CD4-positive, alpha-beta memory T cell (primary cell): ENCODE measurements at places on chromosomes 5 and 9. TPM values are rescaled to one million over a fixed set of nuclear protein-coding genes. Genes with fewer than 3 reads are reported as not detected.

Gene GRM6
- not detected for total RNA-seq

GRCh38 chr5:82348784-82349425 lies 70.8 kb upstream of the RPS23 start:
- no peaks in the 10 kb centered on the region for H3K27me3 ChIP-seq
- H3K4me1 ChIP-seq = no peaks in the 10 kb centered on the region
- H3K4me3 ChIP-seq = no peak overlapping the region
- no peaks in the 10 kb centered on the region for H3K36me3 ChIP-seq
- DNase-seq = no peak

DNA sequence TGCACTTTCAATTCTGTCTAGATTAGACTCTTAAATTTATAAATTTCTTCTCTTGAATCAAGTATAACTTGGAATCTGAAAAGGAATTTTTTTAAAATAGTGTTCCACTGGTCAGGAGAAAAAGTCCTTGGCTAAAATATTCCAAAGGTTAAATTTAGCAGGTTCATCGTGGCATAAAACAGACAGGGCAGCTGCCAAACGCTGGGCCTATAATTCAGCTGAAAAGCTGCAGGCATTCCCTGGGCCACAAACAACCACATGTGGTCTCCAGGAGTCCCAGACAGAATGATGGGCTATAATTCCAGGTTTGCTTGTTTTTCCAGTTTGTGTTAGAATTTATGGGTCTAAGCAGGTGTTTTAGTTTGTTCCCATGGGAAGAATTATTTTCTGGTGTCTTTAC lies 71.1 kb upstream of the RETREG1 start:
- no peak overlapping the region for H3K27ac ChIP-seq
- no peaks in the 10 kb centered on the region for H3K36me3 ChIP-seq
- H3K4me1 ChIP-seq = no peaks in the 10 kb centered on the region
- no peak overlapping the region for H3K4me3 ChIP-seq
- DNase-seq = no peak

- H3K27ac ChIP-seq = no peak overlapping the region
- H3K36me3 ChIP-seq = no peaks in the 10 kb centered on the region
- H3K4me1 ChIP-seq = no peaks in the 10 kb centered on the region
- DNase-seq = no peak
These were observed 55.4 kb upstream of the CDH12 start for GRCh38 chr5:22908586-22908985.

- H3K4me3 ChIP-seq = no peak overlapping the region
- no peaks in the 10 kb centered on the region for H3K4me1 ChIP-seq
- DNase-seq = no peak
- no peak overlapping the region for H3K27ac ChIP-seq
These were observed 190.0 kb upstream of the GRAMD2B start for GRCh38 chr5:126233256-126233655.

DNA sequence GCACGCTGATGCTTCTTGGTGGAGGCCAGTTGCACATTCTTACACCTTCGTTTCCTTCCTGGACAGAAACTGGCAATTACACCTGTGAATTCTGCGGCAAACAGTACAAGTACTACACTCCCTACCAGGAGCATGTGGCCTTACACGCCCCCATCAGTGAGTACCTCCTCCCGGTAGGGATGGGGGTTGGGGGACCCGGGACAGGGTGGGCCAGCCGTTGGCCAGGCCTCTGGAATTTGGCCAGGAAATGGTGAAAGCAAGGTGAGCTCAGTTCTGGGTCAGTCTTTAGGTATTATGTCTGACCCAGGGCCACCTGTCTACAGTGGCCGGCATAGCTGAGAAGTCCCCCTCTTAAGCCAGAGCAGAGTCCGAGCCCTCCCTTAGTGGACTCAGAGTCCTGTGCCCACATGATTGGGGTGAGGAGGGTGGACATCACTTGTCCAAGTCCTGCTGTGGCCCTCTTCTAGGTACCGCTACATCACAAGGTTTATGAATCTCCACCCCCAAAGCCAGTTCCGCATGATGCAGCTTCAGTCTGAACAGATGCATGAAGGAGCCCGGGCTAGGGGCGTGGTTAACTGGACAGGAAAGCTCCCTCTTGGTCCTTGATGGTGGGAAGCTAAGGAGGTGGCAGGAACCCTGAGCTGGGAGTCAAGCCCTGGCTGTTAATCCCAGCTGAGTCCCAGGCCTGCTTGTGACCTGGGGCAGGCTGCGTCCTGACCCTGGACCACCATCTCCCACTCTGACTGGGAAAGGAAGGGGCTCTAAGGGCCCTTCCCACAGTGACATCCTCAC lies 61.3 kb downstream of the AMBP start:
- DNase-seq = no peak
- no peak overlapping the region for H3K4me3 ChIP-seq
- no peaks in the 10 kb centered on the region for H3K36me3 ChIP-seq
- H3K27ac ChIP-seq = no peak overlapping the region

Gene PCDHB6
- not detected for total RNA-seq

Gene CORO2A
- 8.6 TPM for total RNA-seq

Gene SCGB3A2
- total RNA-seq = not detected

DNA sequence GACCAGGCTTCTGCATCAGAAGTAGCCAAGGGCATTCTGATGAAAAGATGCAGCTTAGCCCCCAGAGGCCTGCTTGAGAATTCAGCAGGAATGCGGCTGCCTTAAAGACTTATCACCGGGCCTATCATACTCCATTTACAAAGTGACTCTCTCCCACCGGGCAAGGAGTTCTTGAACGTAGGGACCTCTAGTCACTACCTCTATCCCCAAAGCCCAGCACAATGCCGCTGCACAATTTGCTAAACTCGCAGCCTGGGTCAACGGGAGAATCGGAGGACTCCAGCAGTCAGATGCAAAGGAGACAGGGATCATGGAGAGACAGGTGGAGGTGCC lies 661 bp downstream of the PDCL start:
- H3K4me1 ChIP-seq = peaks cover 37% of the 10 kb centered on the region
- DNase-seq = no peak
- no peaks in the 10 kb centered on the region for H3K27me3 ChIP-seq
- peak overlapping the region; percentile 93 for H3K4me3 ChIP-seq
- peaks cover 5% of the 10 kb centered on the region for H3K36me3 ChIP-seq
- H3K27ac ChIP-seq = peak overlapping the region; percentile 87

DNA sequence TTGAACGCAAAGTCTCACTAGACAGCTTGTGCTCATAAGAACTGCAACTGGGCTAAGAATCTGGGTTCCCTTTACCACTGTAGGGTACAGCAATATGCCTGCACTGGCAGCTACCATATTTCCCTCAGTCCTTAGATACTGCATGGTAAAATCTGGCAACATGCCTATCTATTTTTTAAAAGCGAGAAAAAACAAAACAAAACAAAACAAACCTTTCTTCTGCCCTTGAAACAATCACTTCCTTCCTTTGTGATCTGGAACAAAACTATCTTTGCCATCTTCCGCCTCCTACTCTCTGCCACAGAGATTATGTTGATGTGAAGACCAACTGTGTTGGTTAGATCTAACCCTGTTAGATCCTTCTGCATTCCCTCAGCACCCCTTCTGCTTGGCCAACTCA lies 242.9 kb downstream of the EBF1 start:
- peaks cover 15% of the 10 kb centered on the region for H3K4me1 ChIP-seq
- no peaks in the 10 kb centered on the region for H3K36me3 ChIP-seq
- no peak overlapping the region for H3K4me3 ChIP-seq
- no peak overlapping the region for H3K27ac ChIP-seq
- H3K27me3 ChIP-seq = no peaks in the 10 kb centered on the region

GRCh38 chr5:55418994-55419968 lies 111.5 kb downstream of the MTREX start:
- no peak overlapping the region for H3K27ac ChIP-seq
- no peak for DNase-seq
- H3K27me3 ChIP-seq = no peaks in the 10 kb centered on the region
- H3K36me3 ChIP-seq = peaks cover 18% of the 10 kb centered on the region
- H3K4me1 ChIP-seq = peaks cover 12% of the 10 kb centered on the region

DNA sequence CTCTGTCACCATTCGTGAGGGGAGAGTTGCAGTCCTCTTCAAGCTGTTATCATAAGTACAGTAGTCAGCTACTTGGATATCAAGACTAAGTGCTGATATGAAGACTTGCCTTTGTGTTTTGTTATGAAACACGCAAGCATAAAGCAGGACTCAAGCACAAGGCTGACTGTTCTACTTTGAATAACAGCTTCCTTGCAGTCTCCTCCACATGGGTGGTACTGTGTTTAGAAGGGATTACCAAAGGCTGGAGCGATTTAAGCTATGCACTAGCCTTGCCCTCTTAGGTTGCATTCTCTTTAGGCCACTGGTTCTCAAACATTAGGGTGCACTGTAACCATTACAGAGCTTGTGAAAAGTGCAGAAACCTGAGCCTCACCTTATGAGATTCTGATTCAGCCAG lies 41.4 kb downstream of the SLC25A51 start:
- H3K27ac ChIP-seq = no peak overlapping the region
- DNase-seq = no peak
- no peaks in the 10 kb centered on the region for H3K27me3 ChIP-seq
- H3K36me3 ChIP-seq = peaks cover 20% of the 10 kb centered on the region

Gene ABLIM3
- total RNA-seq = not detected

DNA sequence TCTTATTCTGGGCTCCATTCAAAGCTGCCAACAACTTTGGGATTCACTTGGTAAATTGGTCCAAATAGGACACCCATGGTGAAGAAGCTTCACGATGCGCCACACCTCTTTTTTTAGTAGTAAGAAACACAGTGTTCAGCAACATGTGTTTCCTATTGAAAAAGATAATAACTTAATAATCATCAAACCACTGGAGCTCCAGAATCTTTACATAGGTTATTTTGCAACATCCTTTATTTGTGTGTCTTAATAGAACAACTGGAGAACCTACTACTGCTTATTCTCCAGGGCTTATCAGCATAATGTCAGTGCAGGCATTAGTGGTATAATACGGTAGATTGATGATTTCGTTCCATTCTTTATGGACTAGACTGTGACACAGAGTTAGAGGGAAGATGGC lies 63.3 kb upstream of the DAPK1 start:
- DNase-seq = no peak
- no peaks in the 10 kb centered on the region for H3K4me1 ChIP-seq
- H3K4me3 ChIP-seq = no peak overlapping the region
- H3K27ac ChIP-seq = no peak overlapping the region
- H3K36me3 ChIP-seq = no peaks in the 10 kb centered on the region

Gene WNK2
- 0.26 TPM for total RNA-seq

- H3K27ac ChIP-seq = no peak overlapping the region
- no peak overlapping the region for H3K4me3 ChIP-seq
- no peaks in the 10 kb centered on the region for H3K27me3 ChIP-seq
- no peaks in the 10 kb centered on the region for H3K36me3 ChIP-seq
- H3K4me1 ChIP-seq = no peaks in the 10 kb centered on the region
These were observed 456.8 kb downstream of the EBF1 start for GRCh38 chr5:158642879-158643278.

- no peaks in the 10 kb centered on the region for H3K27me3 ChIP-seq
- no peaks in the 10 kb centered on the region for H3K36me3 ChIP-seq
- H3K4me1 ChIP-seq = no peaks in the 10 kb centered on the region
- DNase-seq = no peak
These were observed 2.2 kb upstream of the CDX1 start for GRCh38 chr5:150164211-150164980.

Gene CCDC187
- not detected for total RNA-seq

DNA sequence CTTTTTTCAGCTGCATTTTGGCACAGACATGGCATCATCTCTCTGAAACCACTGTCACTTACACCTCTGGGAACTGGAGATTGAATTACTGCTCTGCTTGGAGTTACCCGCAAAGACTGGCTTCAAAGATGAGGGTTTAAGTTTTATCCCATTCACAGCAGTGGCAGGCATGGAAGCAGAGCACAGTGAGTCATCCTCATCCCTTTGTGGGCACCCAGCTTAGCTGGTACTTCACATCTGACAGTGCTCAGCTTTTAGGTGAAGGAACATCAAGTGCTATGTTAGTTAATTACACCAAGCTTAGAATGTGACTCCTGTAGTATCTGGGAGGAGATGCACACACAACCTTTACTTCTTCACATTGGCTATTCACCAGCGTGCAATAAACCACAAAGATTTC lies 24.8 kb upstream of the ALDH1A1 start:
- no peak for DNase-seq
- no peaks in the 10 kb centered on the region for H3K4me1 ChIP-seq
- H3K4me3 ChIP-seq = no peak overlapping the region
- no peak overlapping the region for H3K27ac ChIP-seq
- H3K36me3 ChIP-seq = no peaks in the 10 kb centered on the region

GRCh38 chr5:117245130-117245529 lies 670.5 kb upstream of the SEMA6A start:
- H3K4me1 ChIP-seq = no peaks in the 10 kb centered on the region

DNA sequence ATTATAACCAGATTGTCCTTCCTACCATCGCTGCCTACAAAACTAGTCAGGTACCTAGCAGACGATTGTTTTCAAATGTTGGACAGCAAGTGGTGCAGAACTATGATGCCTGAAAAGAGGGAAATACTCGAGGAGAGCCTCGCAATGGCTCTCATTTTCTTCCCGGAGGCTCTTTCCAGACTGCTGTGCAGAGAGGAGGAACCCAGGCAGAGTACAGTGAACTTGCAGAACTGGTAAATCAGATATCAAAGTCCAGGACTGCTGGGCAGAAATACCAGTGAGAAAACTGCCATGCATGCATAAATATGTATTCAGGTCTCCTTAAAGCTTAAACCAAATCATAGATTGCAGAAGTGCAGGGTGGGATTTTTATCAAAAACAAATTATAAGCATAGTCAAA lies 26.4 kb upstream of the UGT3A1 start:
- H3K27ac ChIP-seq = no peak overlapping the region
- H3K4me3 ChIP-seq = no peak overlapping the region
- H3K36me3 ChIP-seq = no peaks in the 10 kb centered on the region
- no peak for DNase-seq

DNA sequence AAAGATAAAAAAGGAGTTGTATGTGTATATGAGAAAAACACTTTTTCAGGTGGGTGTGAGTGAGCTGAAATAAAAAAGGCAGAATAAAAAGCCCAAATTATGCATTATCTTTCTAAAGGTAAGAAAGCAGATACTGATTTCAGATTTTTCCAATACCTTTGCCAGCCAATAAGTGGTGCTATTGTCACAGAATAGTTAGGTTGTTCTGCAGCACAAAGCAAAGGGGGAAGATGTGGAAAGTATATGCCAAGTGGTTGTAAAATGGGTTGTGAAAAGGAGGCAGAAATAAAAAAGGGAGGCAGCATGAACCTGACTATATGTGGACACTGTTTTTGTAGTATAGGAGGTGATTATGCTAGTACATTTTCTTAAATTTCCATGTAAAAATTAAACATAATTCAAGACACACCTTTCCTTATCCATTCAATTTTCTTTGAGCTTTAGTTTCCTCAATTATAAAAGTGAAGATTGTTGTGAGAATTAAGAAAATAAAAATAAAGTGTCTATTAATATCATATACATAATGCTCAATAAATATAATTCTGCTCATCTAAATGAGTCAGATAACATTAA lies 106.7 kb downstream of the SMIM15 start:
- peak; percentile 32 for DNase-seq
- H3K27ac ChIP-seq = no peak overlapping the region
- H3K4me3 ChIP-seq = no peak overlapping the region
- H3K36me3 ChIP-seq = no peaks in the 10 kb centered on the region
- H3K4me1 ChIP-seq = no peaks in the 10 kb centered on the region

Gene SPATA31D4
- not detected for total RNA-seq

Gene PCDHA7
- not detected for total RNA-seq

Gene OSMR
- not detected for total RNA-seq

- no peak for DNase-seq
- no peak overlapping the region for H3K4me3 ChIP-seq
- H3K27ac ChIP-seq = no peak overlapping the region
- no peaks in the 10 kb centered on the region for H3K4me1 ChIP-seq
- H3K27me3 ChIP-seq = no peaks in the 10 kb centered on the region
These were observed 21.9 kb downstream of the ARRDC3 start for GRCh38 chr5:91361055-91361701.
